ENCODE measurements at places on chromosomes 7 and 10. TPM values are rescaled to one million over a fixed set of nuclear protein-coding genes. Genes with fewer than 3 reads are reported as not detected.

GRCh38 chr7:107002126-107002525, 42.4 kb upstream of the PRKAR2B start:
- no peak overlapping the region for H3K27ac ChIP-seq
- no peaks in the 10 kb centered on the region for H3K4me1 ChIP-seq
- H3K36me3 ChIP-seq: no peaks in the 10 kb centered on the region

GRCh38 chr7:134593530-134594392, 44.9 kb downstream of the AKR1B15 start:
- DNase-seq: no peak
- peaks cover 4% of the 10 kb centered on the region for H3K36me3 ChIP-seq
- H3K27ac ChIP-seq: peak overlapping the region; percentile 69
- H3K4me1 ChIP-seq: peaks cover 14% of the 10 kb centered on the region
- no peak overlapping the region for H3K4me3 ChIP-seq

- peaks cover 17% of the 10 kb centered on the region for H3K4me1 ChIP-seq
- H3K36me3 ChIP-seq: no peaks in the 10 kb centered on the region
- no peak overlapping the region for H3K4me3 ChIP-seq
- DNase-seq: no peak
These were observed 704.0 kb upstream of the LRRN3 start for GRCh38 chr7:110386913-110387312.

GRCh38 chr10:132929480-132929879, 12.9 kb downstream of the CFAP46 start:
- no peak for DNase-seq
- no peaks in the 10 kb centered on the region for H3K36me3 ChIP-seq
- H3K4me3 ChIP-seq: no peak overlapping the region

DNA sequence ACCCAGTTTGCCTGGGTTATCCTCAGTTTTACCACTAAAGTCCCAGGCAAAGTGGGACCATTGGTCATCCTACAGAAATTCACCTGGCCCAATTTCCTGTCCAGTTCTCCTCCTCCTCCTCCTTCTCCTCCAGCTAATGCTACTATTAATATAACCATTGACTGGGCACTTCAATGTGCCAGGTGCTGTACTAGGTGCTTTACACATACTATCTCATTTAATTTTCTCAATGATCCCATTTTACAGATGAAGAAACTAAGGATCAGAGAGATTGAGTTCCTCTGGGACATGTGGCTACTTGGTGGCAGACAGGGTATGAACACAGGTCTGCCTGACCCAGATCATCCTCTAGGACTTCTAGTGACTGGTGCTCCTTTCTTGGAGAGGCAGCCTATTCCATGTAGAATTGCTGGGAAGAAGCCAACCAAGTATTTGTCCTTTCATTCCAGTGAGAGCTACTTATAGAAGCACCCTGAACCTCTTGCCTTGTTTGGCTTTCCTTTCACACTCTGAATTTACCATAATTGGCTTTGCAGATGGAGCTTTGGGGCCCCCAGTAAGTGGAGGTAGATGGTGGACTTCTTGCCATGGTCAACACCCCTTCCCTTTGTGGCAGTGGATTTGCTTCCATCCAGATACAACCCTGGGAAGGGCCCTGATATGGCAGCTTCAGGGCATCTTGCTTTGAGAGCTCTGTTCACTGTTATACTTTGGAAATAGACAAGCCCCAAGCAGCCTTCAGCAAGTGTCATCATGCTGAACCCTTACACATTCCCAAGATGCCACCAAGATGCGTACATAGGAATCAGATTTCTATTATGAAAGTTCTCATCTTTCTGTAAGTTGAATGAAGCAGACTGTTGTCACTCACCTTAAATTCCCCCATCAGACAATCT, 78.7 kb downstream of the MYOF start:
- H3K4me3 ChIP-seq: no peak overlapping the region
- H3K27ac ChIP-seq: peak overlapping the region; percentile 81
- peaks cover 62% of the 10 kb centered on the region for H3K4me1 ChIP-seq
- no peak for DNase-seq
- no peaks in the 10 kb centered on the region for H3K27me3 ChIP-seq

GRCh38 chr7:97499204-97499603, 232.7 kb upstream of the TAC1 start:
- no peak for DNase-seq
- no peak overlapping the region for H3K4me3 ChIP-seq
- no peak overlapping the region for H3K27ac ChIP-seq
- H3K4me1 ChIP-seq: no peaks in the 10 kb centered on the region

GRCh38 chr7:3757059-3757458, 456.0 kb downstream of the SDK1 start:
- DNase-seq: no peak
- H3K27ac ChIP-seq: no peak overlapping the region
- H3K36me3 ChIP-seq: no peaks in the 10 kb centered on the region
- no peaks in the 10 kb centered on the region for H3K27me3 ChIP-seq
- H3K4me3 ChIP-seq: no peak overlapping the region

GRCh38 chr10:125691160-125691981, 8.4 kb upstream of the TEX36 start:
- H3K27me3 ChIP-seq: peaks cover 32% of the 10 kb centered on the region
- H3K36me3 ChIP-seq: no peaks in the 10 kb centered on the region
- no peak overlapping the region for H3K4me3 ChIP-seq
- no peak overlapping the region for H3K27ac ChIP-seq
- peaks cover 9% of the 10 kb centered on the region for H3K4me1 ChIP-seq
- DNase-seq: no peak

DNA sequence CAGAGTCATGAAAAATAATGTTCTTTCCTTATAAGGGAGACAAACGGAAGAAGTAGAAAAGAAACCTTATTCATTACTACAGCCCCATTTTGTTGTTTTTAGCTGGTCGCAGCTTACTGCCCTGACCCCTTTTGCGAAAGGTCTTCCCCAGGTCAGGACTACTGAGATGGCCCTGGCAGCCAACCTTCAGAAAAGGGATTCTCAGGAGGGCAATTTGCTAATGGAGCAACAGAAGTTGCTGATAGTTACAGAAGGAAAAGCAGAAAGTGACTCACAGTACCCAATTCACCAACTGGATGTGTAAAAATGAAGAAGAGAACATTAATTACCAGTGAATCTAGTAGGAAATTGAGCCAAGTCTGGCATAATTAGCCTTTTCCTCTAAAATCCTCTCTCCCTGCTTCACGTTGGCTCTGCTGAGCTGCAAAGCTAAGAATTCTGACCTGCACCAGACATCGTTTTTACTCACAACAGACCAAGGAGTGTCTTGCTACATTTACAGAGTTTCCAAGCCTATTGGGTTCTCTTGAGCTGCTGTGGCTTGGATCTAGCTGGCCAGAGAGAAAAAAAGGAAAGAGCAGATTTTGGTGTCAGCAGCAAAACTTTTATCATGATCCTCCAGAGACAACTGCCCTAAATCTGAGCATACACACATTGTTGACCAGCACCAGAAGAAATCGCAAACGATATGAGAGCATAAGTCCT, 499.9 kb upstream of the FZD8 start:
- H3K27me3 ChIP-seq: no peaks in the 10 kb centered on the region
- H3K4me3 ChIP-seq: no peak overlapping the region
- DNase-seq: no peak
- peaks cover 17% of the 10 kb centered on the region for H3K4me1 ChIP-seq
- peak overlapping the region; percentile 28 for H3K27ac ChIP-seq
- no peaks in the 10 kb centered on the region for H3K36me3 ChIP-seq

DNA sequence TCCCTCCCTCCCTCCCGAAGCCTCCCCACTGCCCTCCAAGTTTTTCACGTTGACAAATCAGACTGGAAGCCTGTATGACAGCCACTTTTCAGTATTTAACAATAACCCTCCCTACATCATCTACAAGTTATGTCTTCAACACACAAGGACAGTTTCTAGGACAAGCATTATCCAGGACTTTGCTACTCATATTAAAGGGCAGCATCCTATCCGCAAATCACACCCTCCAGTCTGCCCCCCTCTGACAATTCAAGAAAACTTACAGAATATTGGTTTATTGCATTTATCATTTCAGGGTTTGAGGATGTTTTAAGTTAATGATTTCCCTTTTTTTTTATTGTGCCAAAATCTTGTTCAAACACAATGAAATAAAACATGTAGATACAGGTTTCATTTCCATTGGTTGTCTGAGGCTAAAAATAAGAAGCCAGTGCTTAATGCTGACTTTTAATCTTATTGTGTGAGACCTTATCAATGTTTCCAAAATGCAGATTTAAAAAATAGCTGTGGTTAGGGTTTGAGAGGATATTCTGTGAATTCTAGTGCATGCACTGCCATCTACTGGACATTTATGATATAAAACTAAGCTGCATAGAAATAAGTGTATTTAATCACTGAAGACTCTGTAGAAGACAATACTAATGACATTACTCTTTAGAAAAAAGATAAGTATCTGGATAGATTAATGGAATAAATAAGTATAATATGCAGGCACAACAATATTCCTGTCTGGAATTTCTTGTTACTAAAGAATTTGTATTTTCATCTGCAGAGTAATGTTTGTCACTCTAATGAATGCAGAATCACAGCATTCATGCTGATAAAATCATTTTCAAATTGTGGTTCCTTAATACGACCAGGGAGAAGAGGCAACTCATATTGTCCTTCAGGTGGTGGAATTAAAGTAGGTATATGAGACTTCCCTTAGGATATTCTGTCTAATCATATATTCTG, 64.1 kb downstream of the CAV1 start:
- no peaks in the 10 kb centered on the region for H3K36me3 ChIP-seq
- peaks cover 45% of the 10 kb centered on the region for H3K4me1 ChIP-seq
- no peak overlapping the region for H3K4me3 ChIP-seq
- no peaks in the 10 kb centered on the region for H3K27me3 ChIP-seq
- H3K27ac ChIP-seq: peak overlapping the region; percentile 62
- DNase-seq: no peak

DNA sequence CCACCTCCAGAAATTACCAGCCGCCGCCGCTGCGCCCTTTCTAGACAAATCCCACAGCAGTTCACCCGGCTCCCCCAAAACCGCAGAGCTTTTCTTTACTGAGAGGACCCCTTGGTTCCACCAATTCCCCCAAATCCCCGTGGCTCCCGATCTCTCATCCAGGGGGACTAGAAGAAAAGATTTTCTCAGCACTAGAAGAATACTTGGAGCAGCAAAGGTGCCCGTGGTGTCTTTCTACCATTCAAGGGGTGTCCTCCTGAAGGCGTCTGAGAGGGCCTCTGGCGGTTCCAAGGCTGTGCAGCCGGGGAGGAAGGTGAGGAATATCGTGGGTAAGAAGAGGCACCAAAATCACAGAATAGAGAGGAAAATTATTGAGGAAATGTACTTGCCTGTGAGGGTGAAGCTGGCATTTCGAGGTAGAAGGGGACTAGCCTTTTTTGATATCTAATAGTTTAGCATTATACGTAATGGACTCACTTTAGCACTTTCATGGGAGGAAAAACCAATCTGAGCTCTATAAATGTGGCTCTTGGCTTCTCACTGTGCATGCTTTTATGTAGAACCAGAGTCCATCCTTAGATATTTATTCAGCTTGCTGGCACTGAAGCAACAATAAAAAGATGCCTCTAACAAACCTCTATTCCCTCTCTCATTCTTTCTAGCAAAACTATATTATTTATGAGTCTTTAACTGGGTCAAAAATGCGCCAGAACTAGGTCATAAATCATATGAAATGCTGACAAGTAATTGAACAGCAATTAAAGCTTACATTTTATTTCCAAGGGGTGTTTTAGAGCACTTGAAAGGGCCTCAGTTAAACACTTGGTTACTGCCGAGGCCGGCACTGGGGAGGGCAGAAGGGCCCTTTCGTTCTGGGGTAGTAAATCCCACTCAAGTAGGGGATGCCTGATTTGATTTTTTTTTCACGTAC, 13.8 kb upstream of the HOXA2 start:
- H3K4me1 ChIP-seq: no peaks in the 10 kb centered on the region
- no peak for DNase-seq
- peaks cover 88% of the 10 kb centered on the region for H3K27me3 ChIP-seq
- H3K4me3 ChIP-seq: peak overlapping the region; percentile 62
- peak overlapping the region; percentile 73 for H3K27ac ChIP-seq

DNA sequence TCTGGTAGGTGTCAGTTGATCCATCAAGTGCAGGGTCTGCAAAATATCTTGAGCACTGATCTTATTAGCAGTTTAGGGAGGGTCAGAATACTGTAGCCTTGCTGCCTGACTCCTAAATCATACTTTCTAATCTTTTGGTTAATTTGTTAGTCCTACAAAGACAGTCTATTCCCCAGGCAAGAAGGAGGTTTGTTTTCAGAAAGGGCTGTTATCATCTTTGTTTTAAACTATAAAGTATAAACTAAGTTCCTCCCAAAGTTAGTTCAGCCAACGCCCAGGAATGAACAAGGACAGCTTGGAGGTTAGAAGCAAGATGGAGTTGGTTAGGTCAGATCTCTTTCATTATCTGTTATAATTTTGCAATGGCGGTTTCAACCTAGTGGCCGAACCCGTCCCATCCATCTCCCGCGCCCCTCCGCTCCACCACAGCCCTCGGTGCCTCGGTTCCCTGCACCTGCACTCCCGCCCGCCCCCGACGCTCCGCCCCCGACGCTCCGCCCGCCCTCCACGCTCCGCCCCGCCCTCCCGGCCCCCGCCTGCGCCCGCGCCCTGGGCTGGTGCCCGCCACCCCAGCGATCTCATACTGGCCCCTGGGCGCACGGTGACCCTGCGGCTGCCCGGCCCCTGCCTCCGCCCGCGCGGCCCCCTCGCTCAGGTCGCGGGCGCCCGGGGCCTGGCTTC, at the start of gene ADCK2:
TSS of gene ADCK2 (plus strand) at position 564 of the 681 bp plus-strand sequence. CDS start 386 bp downstream, outside the sequence.
- H3K27me3 ChIP-seq: no peaks in the 10 kb centered on the region
- peaks cover under 1% of the 10 kb centered on the region for H3K36me3 ChIP-seq
- H3K4me3 ChIP-seq: peak within 1 kb of the TSS; percentile 76

GRCh38 chr7:153832160-153832559, 220.0 kb upstream of the DPP6 start:
- H3K36me3 ChIP-seq: no peaks in the 10 kb centered on the region
- DNase-seq: no peak
- no peaks in the 10 kb centered on the region for H3K27me3 ChIP-seq
- no peak overlapping the region for H3K4me3 ChIP-seq
- H3K27ac ChIP-seq: no peak overlapping the region

- peaks cover 11% of the 10 kb centered on the region for H3K4me1 ChIP-seq
- no peak for DNase-seq
- no peaks in the 10 kb centered on the region for H3K36me3 ChIP-seq
- H3K27ac ChIP-seq: no peak overlapping the region
- no peaks in the 10 kb centered on the region for H3K27me3 ChIP-seq
These were observed 101.4 kb downstream of the ZNF365 start for GRCh38 chr10:62475551-62475950.

BUB3 gene
- 74.1 TPM for total RNA-seq

CRHR2 gene
- not detected for total RNA-seq

OR2A7 gene
- 0.68 TPM for total RNA-seq

PRKAR2B gene
- total RNA-seq: 0.87 TPM

DHTKD1 gene
- total RNA-seq: 12.1 TPM

CALD1 gene
- 1,623 TPM for total RNA-seq

CYP2C19 gene
- total RNA-seq: 0.12 TPM

ITPRID1 gene
- not detected for total RNA-seq

TCERG1L gene
- not detected for total RNA-seq

PLEKHS1 gene
- total RNA-seq: not detected

ZNF425 gene
- total RNA-seq: 4.0 TPM

TBC1D12 gene
- total RNA-seq: 26.3 TPM

LHFPL3 gene
- total RNA-seq: not detected

KIAA1549 gene
- total RNA-seq: 9.2 TPM
